Nephron progenitor cell (in vitro differentiated cells): ENCODE measurements at places on chromosomes 4 and X.

- no peak for DNase-seq
These were observed 133.5 kb downstream of the BTC start for GRCh38 chr4:74660866-74661265.

GRCh38 chrX:103629318-103630170 is 769 bp downstream of the TCEAL1 start:
- peak; percentile 70 for DNase-seq

DNA sequence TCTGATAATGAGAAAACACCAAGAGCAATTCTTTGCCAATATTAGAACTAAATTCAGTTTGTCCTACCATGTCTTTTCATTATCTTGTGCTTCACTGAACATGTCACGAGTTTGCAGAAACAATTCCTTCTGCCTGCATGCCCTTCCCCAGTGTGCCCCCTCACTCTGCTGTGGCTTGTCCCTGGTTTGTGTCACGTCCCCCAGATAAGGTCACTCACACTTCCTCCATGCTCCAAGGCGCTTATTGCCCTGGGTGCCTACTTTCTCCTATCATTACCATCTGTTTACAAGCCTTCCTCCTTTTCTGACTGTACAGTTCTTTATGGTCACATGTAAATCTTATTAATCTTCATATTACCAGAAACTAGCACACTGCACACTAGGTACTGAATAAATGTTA is 394.1 kb downstream of the KCNIP4 start:
- no peak for DNase-seq

DNA sequence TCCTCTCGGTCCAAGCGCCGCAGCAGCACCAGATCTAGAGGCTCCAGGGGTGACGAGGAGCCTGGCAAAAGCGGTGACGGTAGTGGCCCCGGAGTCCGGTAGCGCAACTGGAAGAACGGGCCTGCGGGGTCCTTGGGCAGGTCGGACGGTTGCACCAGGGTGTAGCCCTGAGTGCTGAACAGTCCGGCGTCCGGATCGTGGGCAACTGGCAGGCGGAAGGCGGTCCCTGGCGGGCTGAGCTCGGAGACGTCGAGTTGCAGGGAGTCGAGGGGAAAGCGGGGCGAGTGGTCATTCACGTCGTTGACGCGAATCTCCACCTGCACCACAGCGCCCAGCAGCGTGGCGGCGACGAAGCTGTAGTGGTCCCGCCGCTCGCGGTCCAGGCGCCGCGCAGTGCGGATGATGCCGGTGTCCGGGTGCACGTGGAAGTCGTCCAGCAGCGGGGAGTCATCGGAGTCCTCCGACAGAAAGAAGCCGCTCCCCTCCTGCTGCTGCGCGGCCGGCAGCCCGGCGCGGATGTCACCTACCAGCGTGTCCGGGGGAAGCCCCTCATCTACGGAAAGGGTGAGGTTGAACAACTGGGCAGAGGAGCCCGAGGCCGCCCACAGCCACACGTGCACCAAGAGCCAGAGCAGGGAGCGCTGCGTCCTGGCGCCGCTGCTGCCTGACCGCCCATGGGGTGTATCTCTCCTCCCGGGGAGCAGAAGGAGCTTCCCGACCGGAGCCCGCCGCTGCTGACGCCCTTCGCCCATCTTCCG is 837 bp downstream of the DCHS2 start:
- peak; percentile 46 for DNase-seq

GRCh38 chr4:42641656-42642055 is 15.2 kb downstream of the ATP8A1 start:
- no peak for DNase-seq

- DNase-seq, result no peak
These were observed 40.8 kb downstream of the CCNG2 start for GRCh38 chr4:77197831-77198230.

GRCh38 chrX:41320393-41320792 is 13.6 kb upstream of the DDX3X start:
- no peak for DNase-seq

GRCh38 chr4:55435141-55435841 is 39.5 kb downstream of the TMEM165 start:
- DNase-seq, result no peak

DNA sequence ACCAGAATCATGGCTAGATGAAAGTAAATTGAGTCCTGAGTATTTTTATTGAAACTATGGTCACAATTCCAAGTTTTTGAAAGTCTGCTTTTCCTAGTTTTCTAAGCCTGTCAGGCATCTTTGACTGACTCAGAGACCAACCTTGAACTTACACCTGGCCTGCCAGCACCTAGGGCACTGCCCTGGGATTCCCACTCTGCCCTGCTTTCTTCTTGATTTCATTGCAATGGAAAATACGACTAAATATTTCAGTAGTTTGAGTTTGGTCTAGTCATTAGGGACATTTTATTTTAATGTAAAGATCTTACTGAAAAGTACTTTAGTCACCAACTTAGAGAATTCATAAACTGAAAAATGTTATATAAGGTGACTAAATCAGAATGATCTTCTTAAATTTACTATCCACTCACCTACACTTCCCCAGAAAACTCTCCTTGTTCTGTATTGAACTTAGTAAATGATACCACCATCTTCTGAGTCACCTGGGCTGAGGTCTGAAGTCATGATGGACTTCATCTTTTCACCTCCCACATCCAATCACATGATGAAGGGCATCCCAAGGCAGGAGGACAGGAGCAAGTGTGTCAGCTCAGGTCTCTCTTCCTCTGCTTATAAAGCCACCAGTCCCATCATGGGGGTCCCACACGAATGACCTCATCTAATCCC is 11.6 kb upstream of the PYURF start:
- no peak for DNase-seq

- DNase-seq, result no peak
These were observed 230.9 kb downstream of the ANTXR2 start for GRCh38 chr4:79842162-79842561.

- no peak for DNase-seq
These were observed 28.6 kb downstream of the TRPC3 start for GRCh38 chr4:121923306-121923705.

GRCh38 chr4:58252656-58253055 is 1142.5 kb upstream of the IGFBP7 start:
- no peak for DNase-seq

- DNase-seq, result no peak
These were observed 40.0 kb upstream of the IRF2 start for GRCh38 chr4:184514121-184514988.

- no peak for DNase-seq
These were observed 1.4 kb upstream of the STS start for GRCh38 chrX:7146020-7146702.

DNA sequence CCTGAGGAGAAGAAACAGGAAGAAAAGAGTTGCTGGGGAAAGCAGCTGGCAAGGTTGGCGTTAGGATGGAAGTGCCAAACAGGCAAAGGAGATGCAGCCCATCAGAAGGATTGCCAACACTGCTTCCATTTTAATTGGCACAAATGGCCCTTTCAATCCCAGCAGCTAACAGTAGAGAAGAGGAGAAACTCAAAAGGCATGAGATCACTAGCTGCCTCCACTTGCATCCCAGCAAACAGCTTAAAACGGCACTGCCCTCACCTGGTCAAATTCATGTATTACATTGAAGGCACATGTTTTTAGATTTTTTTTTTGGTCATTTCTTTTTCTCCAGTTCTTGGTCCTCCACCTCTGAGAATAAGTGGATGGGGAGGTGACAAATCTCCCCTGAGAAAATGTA is 14.9 kb upstream of the LOC101059915 start:
- peak; percentile 41 for DNase-seq

GRCh38 chr4:187602339-187603092 is 393.1 kb upstream of the ZFP42 start:
- DNase-seq, result no peak

DNA sequence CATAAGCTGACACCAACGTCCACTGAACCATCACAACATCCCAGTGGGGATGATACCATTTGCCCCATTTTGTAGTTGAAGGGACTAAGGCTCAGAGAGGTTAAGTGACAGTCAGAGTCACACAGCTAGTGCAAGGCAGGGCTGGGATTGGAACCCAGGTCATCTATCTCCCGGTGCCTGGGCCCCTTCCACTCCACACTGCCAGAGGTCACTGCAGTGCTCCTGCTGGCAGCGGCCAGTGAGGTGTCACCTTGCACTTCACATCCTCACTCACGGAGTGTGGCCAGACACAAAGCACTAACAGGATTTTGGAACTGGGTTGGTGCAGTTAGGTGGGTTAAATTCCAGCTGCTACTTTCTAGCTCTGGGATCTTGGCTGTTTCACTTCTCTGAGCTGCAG is 118.7 kb downstream of the ENPP6 start:
- DNase-seq, result no peak

- DNase-seq, result no peak
These were observed 8.2 kb downstream of the WDR1 start for GRCh38 chr4:10108391-10108790.

GRCh38 chr4:183347566-183347965 is 25.3 kb upstream of the CLDN24 start:
- no peak for DNase-seq

DNA sequence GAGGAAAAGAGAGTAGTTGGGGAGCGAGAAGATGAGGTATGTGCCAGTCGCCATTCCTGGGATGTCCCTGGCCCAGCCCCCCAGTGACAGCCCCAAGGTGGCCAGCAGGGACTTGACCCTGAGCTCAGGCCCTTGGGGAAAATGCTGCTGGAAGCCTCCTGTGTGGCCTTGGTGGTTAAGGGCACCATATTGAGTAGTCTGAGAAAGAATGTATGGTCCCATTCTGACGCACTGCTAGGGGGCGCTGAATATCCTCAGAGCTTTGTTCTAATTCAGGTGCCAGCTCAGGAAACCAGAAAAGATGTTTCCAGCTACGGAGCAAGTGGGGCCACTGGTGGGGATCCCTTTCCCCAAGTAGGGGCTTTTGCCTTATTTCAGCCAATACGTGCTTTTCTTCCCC is 14.0 kb upstream of the UBA6 start:
- DNase-seq, result no peak

- peak; percentile 56 for DNase-seq
These were observed at the start of gene MAP3K15 for GRCh38 chrX:19514791-19515614. Gene MAP3K15, minus strand, starts transcription at chrX:19515508. Its CDS starts 247 bp downstream, at chrX:19515261.

- DNase-seq, result peak; percentile 67
These were observed at the start of gene SH3D19 for GRCh38 chr4:151325111-151325948. Gene SH3D19, minus strand, starts transcription at chr4:151325605. Its CDS starts 253 bp downstream, at chr4:151325352.

DNA sequence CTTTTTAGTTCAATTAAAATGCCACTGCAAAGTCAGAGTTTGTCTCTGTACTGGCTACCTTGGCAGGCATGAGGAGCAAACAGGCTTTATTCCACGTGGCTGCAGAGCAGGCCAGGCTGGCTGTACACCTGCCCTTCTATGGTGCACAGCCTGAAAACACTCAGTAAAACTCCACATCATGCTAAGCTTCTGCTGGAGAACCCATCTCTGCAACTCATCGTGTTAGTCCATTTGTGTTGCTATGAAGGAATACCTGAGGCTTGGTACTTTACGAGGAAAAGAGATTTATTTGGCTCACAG is 214.4 kb downstream of the SCFD2 start:
- no peak for DNase-seq

GRCh38 chr4:105344141-105344540 is 129.7 kb downstream of the PPA2 start:
- no peak for DNase-seq

- no peak for DNase-seq
These were observed 67.7 kb upstream of the LRPAP1 start for GRCh38 chr4:3599951-3600350.

DNA sequence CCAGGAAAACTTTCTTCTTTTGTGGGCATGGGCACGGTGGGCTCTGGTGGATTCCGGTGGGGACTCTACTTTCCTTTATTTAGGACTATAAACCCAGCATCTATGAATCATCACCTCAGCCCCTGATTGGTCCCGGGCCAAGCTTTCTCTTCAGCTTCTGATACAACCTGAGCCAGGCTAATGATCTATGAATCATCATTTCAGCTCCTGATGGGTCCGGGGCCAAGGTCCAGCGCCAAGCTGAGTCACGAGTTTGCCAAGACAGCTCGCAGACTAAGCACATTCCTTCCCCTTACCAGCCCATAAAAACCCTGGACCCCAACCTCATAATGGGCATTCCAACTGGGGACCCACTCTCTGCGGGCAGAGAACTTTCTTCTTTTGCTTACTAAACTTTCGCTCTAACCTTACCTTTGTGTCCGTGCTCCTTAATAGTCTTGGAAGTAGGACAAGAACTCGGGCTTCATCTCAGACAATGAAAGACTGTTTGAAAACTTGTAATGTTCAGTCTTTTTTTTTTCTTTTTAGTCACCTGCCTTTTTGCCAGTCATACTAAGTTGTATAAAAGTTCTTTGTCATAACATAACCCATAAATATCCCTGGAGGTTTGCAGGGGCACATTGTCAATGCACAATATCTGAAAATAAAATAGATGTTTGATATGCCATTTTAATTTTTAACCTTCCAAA is 904.9 kb upstream of the EPHA5 start:
- DNase-seq, result no peak

DNA sequence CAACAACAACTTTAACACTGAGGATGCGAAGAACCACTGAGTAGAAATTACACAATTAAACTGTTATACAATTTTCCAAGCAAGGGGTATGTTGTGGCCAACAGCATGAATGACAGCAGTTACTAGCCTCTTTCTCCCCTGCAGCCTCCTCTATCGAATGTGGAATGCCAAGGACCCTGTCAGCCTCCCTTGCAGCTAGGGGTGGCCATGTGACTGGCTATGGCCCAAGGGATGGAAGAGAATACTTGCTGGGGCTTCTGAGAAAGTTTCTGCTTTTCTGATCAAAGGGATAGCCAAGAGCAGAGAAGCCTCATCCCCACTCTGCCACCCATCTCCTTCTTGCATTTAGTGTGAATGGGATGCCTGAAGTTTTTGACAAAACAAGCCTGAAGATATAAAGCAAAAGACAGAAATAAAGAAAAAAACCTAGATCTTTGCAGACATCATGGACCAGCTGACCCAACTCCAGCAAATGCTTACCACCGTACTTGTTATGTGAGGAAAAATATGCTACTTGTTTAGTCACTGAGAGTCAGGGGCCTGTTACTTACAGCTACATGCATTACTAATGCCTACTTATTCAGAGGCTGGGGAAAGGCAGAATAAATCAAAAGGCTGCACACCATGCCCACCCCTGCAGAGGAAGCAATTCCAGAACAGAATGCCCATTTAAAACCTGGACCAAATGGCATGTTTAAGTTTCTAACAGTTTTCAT is 32.0 kb downstream of the DCTD start:
- no peak for DNase-seq

DNA sequence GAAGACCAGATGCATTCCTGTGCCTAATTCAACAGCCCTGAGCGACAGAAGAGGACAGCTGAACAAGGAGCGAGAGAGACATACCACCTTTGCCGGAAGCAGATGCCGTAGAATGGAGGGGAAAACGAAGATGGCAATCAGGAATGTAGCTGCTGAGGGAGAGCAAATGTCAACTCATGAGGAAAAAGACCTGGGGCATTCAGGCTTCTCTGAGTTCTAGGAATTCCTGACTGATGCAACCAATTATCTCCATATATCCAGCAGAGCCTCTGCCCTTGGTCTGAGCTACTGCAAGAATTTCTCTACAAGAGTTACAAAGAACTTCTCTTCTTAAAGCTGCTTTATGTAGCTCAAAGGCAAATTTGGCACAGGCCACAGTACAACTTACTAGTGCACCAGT is 40.5 kb upstream of the INPP4B start:
- DNase-seq, result no peak
